Fibroblast of skin of abdomen (primary cell): ENCODE measurements at places on chromosomes 2 and 18.

DNA sequence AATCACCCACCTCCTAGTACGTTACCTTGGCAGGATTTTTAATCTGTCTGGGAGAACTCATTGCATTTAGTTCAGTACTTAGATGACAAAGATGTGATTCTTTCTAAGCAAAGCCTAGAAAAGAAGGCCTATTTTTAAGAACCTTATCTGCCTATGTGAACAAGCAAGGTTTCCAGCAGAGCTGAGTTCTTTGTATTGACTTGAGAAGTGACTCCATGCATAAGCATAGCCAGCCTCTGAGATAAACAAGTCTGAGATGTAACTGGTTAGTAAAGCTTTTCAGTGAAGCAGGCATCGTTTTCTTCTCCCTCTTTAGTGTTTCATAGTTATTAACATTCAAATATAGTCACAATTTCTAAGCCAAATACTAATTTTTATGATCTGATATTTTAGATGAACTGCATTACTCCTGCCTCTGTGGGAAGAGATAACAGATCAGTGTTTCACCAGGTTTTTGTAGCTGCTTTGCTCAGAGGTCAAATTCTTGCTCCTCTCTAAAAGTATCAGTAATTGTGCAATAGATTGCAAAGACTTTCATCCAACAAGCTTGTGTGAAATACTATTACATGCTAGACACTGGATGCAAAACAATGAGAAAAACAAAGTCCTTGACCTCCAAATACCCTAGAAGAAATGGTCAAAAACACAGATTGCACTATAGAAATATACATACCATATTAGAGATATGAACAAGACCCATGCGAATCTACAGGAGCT is 107.8 kb downstream of the MBD2 start:
- no peak for DNase-seq

GRCh38 chr2:47896450-47896968 is 9.8 kb downstream of the FBXO11 start:
- no peak for DNase-seq

DNA sequence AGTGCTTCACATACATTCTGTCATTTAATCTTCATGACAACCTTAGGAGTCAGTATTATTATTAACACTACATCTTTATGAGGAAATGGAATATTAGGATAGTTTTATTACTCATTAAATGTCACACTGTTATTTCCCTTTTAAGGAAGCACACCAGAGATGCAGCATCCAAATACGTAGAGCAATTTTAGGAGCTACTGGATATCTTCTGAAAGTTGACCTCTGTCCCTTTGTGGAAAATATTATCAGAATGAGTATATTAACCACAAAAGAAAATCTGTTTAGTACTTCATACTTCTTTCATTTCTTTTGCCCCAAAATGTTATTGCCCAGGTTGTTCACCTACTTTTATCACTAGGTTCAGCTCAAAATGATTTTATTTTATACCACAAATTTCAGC is 72.9 kb upstream of the APCDD1 start:
- DNase-seq: no peak

- no peak for DNase-seq
These were observed 14.2 kb upstream of the NR4A2 start for GRCh38 chr2:156346731-156347130.
